K562 (cell line): ENCODE measurements at places on chromosomes 11 and 22.

DNA sequence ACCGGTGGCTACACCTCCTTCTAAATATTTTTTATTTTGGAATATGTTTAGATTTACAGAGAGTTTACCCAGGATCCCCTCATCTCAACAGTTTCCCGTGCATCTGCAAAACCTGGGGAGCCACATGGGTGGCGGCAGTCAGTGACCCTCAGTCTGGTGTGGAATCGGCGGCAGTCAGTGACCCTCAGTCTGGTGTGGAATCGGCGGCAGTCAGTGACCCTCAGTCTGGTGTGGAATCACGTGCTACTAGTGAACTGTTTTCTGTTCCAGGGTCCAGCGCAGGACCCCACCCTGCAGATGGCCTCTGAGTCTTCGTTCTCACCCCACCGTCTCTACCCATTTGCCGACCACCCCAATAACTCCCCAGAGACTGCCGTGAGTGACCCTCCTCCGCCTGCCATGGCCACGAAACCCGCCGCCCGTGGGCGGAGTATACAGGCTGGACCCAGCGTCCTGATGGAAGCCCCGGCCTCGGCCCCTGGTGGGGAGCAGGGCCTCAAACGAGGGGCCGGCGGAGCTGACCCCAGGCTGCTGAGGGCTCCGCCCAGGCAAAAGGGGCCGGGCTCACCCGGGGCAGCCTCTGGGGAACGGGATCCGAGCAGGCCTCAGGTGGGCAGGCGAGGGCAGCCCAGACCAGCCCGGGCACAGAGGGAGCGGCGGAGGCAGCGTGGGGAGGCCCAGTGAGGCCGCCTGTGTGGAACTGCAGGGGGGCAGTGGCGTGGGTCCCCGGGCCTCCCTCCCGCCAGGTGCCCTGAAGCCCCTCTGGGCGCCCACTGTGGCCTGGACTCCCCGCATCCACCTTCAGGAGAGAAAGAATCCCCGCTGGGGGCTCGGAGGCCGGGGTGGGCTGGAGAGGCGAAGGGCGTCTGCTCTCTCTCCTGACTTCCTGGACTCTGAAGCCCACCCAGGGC is 2.5 kb downstream of the IL17REL start:
- no peak for DNase-seq

GRCh38 chr22:19916006-19916405 is 25.6 kb upstream of the COMT start:
- no peak for DNase-seq

- DNase-seq, result no peak
Measured at GRCh38 chr11:62853279-62853965, 14.0 kb upstream of the WDR74 start.

DNA sequence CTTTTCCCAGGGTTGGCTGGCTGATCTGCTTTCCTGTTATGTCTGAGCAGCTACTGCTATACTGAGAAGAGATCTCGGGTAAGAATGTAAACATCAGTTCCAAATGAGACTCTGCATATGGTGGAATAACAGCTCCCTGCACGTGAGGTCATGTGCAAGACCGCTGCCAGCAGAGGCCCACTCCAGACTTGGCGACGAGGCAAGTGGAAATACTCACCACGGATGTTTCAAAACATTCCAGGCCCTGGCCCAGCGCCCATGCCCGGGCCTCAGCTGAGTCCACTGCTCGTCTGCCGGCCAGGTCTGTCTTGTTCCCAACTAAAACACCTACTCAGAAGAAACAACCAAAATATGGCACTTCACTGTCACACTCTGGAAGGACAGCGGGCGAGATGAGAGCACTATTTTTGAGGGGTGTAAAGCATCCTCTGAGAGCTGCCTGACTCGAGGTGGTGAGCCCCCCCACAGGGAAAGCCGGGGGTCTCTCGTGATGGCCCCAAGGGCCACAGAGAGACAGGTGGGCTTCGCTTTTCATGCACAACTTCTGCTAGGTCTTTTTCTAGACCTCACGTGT is 13.1 kb downstream of the IFT27 start:
- DNase-seq, result no peak

DNA sequence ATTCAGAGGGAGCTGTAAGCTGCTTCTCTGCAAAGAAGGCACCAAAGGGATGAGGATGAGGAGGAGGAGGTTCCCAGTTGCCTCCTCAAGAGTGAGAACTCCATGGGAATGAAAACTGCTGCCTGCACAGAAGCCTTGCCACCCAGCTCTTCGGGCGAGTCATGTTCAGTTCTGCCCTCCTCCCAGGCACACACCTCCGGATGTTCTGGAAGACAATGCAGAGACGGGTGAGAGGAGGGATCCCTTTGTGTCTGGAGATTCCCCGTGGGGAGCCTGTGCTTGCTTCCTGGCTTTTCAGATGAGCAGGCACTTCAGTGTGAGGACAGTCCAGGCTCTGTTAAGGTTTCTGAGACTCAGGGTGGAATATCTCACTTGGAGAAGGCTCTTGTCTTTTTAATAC is 295.6 kb downstream of the DDX10 start:
- no peak for DNase-seq

DNA sequence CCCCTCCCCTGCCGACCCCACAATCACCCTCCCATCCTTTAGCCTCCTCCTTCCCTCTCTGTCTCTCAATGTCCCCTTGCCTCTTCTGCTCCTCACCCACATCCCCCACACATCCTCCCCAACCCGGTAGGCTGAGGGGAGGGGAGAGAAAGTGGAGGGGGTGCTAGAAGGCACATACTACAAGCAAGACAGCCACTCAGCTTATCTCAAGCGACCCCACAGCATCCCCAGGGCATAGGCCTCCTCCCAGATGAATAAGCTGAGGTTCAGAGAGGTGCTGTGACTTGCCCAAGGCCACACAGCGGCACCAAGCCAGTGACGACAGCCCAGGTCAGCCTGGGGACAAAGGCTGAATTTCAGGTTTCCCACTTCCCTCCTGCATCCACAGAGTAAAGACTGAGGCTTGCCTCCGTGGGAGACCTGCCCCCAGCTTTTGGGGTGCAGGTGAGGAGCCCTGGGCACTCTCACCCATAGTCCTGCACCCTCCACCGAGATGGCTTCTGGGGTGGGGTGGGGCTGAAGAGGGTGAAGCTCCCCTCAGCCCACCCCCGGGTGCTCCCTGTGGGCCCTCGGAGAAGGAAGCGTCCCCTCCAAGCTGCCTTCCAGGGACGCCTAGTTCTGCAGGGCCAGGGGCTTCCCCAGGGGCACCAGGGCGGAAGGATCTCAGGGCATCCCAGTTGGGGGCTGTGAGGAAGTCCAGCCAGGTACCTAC is 511 bp downstream of the RAC2 start:
- DNase-seq, result no peak

DNA sequence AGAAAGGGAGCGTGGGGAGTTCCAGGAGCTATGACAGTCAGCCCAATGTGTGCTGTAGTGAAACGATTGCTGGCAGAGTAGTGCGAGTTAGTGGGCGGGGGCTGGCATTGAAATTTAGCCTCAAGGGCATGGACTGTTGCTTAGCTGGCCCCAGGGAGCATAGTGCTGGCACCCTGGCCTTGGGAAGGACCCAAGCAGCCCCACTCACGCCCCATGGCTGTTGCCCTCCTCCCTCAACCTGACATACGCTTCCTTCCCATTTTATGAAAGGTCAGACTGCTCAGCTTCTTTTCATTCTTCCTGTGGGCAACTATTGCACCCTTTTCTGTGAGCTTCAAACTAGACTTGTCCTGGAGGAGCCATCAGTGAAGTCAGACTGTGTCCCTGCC is 52.0 kb upstream of the SUSD2 start:
- no peak for DNase-seq

DNA sequence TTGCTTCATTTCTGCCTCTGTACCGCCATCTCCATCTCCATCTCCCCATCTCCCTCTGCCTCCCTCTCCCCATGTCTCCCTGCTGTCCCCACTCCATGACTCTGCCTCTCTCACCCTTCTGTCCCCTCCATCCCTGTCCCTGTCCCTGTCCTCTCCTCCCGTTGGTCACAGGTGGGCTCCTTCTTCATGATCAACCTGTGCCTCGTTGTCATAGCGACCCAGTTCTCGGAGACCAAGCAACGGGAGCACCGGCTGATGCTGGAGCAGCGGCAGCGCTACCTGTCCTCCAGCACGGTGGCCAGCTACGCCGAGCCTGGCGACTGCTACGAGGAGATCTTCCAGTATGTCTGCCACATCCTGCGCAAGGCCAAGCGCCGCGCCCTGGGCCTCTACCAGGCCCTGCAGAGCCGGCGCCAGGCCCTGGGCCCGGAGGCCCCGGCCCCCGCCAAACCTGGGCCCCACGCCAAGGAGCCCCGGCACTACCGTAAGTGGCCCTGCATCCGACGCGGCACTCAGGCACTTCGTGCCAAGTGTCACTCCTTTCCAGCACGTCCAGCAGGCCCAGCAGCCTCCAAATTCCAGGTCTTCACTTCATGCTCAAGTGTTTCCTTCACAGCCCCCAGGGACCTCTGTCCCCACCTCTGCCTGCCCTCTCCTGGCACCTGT is 76.0 kb downstream of the CACNA1I start:
- no peak for DNase-seq

DNA sequence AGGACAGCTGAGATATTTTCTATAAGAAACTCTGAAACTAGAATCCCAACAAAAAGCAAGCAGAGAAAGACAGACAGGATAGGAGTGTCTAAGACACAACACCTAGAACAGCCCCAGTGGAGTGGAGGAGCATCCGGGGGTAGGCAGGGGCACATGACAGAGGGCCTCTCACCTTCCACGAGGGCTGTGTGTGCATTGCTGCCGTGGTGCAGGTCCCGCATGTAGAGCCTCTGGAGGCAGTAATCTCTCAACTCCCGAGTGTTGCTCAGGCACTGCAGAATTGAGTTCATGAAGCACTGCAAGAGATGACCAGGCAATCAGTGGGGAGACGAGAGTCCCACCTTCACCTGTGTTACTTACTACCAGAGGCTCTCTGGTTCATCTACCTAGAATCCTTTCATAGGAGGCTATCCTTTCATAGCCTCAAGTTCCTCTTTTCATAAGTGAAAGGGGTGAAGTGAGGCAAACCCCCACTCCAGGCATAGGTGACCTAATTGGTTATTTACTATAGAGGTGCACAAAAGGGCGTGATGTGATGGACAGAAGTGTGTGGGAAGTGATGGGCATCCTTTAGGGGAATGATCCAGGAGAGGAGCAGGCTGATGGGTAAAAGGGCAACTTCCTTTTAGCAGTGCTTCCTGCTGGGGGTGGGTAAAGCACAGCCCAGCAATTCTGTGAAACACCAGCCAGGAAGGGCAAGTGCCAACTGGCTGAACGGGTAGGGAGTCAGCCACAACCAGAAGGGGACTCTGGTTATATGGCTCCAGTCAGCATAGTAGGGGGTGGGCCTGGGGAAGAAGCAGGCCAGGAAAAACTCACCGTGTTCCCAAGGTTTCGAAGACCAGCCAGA is 13.1 kb upstream of the MFRP start:
- no peak for DNase-seq

DNA sequence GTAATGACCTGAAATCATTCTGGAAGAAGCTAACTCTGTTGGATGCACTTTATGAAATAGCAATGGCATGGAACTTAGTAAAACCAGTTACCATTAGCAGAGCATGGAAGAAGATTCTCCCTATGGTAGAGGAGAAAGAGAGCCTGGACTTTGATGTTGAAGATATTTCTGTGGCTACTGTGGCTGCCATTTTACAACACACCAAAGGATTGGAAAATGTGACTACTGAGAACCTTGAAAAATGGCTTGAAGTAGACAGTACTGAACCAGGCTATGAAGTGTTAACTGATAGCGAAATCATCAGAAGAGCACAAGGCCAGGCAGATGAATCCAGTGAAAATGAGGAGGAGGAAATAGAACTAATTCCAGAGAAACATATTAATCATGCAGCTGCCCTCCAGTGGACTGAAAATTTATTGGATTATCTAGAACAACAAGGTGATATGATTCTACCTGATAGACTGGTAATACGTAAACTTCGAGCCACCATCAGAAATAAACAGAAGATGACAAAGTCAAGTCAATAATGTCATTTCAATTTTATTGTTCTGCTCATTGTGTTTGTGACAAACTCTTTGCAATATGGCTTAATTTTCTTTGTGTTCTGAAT is 2.0 kb downstream of the JRKL start:
- peak; percentile 8 for DNase-seq

GRCh38 chr11:133988686-133989410 is 32.1 kb upstream of the IGSF9B start:
- DNase-seq, result no peak

DNA sequence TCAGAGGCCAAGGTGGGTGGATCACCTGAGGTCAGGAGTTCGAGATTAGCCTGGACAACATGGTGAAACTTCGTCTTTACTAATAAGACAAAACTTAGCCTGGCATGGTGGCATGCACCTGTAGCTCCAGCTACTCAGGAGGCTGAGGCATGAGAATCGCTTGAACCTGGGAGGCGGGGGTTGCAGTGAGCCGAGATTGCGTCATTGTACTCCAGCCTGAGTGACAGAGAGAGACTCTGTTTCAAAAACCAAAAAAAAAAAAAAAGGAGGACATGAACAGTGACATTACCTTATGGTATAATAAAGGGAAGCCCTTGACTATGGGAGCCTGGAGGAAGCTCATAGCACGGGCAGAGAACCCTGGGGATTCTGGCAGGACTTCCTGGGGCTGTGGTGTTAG is 16.5 kb upstream of the PLEKHB1 start:
- no peak for DNase-seq

DNA sequence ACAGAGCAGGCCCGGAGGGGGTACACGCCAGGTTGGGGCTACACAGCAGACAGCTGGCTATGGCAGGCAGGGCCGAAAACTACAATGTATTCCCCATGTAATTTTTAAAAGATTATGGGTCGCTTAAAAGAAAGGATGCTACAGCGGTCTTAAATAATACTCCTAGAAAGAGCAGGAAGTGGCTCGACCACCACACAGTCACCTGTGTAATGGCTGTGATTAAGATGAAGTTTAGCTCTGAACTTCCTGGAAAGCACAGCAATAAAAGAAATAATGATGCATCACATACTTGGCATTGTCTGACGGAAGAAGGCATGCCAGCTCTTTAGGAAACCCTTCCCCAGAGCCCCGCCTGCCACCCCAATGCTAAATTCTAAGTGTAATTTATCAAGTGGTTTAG is 32.6 kb downstream of the WNT11 start:
- DNase-seq, result no peak

DNA sequence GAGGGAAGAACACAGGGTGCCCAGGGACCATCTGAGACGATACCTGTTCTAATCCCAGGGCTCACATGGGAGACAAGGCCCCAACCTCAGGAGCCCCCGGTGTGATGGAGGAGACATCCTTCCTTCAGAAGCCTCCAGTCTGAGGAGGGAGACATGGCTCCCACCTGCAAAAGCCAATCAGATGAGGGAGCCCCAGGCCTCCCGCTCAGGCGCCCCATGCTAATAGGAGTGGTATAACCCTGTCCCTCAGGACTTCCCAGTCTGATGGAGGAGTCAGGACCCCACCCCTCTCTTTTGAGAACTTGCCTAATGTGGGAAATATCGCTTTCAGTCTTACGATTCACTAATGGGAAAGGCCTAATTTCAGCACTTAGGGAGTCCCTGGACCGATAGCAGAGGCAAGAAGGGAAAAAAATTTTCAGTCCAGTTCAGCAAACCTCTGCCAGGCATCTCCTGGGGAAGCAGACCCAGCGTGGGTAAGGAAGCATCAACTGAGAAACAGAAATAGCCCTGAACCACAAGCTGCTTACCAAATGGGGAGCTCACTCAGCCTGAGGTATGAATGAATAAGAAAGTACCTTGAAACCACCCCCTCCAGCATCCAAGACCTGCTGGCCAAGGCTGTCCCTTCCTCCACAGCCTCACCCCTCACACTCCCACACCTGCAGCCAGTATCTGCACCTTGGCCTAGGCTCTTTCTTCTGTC is 5.9 kb downstream of the ARRB1 start:
- DNase-seq, result no peak
